DMS153 (cell line): ENCODE measurements at places on chromosomes 16 and 17.

DNA sequence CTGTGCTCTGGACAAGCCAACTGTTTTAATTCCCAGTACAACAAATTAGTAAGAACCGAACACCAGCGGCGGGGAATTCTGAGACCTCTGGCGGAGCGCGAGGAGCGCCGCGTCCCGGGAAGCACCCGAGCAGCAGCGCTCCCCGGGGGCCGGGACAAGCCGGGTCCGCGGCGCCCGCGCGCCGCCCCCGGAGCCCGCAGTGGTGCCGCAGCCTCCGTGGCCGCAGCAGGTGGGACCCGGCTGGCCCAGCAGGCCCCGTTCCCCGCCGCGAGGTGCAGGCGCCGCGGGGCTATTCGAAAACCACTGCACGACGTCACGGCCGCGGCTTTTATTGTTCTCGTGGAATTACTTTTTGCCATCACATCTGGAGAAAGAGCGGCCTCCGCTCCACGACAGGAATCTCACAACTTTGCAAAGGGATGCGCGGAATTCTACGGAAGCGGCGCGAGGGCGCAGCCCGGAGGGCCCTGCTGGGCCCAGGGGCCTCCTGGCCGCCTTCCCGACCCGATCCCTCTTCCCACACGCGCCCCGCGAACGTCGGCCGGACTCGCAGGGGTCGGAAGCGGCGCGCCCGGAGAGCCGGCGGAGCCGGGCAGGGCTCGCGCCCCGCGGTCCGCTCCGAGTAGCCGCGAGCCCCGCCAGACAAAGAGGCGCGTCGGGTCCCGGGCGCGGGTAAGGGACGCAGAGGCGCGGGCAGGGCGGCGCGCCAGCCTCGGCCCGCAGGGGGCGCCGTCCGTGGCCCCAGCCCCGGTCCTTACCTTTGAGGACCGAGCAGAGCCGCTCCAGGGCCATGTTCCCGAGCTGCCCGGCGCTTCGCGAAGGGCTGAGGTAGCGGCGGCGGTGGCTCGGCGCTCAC is 696 bp downstream of the NETO2 start:
- DNase-seq: peak; percentile 4

GRCh38 chr17:17408236-17408794 is 68.5 kb upstream of the MED9 start:
- no peak for DNase-seq

DNA sequence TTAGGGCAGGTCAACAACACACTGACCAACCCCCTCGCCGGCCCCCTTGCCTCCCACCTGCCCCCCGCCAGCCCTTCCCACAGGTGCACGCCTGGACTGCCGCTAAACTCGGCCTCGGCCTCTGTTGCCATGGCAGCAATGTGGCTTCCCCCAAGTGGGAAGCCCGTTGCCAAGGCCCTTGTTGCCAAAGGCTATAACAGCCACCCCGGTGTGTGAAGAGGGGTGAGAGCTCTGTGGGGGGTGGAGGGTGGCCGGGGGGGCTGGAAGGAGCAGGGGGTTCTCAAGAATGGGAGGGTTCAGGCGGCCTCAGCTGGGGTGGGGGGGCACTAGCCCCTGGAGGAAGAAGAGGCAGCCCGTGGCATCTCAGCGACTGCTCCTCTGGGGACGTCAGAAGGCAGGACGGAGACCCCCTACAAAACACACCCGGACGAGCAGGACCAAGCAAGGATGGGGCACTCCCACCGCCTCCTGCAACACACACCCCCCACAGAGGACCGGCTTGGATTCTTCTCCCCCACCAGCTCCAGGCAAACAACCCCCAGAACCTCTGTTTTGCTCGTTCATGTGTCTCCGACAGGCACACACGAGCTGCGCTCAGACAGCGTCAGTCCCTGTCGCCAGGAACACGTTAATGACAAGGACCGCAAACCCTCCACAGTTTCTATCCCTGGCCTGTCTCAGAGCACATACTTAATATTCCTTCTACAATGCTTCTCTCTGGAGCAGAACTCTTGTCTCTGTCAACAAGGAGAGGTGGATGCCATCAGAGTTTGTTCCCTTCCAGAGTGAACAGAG is 55.7 kb downstream of the ABR start:
- no peak for DNase-seq

- no peak for DNase-seq
Measured at GRCh38 chr16:67430977-67431774, at the start of gene HSD11B2. Gene HSD11B2 (plus strand): TSS chr16:67431121. CDS start chr16:67431249, 128 bp downstream.

DNA sequence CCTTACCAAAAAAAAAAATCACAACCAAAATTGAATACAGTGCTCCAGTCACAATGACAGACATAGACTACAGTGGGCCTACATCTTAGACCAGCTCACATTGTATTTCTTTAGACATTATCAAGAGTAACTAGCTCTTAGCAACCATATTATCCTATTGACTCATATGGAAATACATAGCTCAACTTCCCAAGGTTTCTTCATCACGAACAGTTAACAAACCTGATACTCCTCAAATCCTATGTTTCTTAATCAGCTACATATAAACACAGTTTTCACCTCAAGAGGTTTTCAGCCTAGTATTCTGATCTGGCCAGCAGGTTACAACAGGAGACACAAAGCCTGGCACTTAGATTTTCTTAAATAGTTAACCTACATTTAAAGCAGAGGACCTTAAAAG is 29.7 kb downstream of the CMC2 start:
- no peak for DNase-seq

DNA sequence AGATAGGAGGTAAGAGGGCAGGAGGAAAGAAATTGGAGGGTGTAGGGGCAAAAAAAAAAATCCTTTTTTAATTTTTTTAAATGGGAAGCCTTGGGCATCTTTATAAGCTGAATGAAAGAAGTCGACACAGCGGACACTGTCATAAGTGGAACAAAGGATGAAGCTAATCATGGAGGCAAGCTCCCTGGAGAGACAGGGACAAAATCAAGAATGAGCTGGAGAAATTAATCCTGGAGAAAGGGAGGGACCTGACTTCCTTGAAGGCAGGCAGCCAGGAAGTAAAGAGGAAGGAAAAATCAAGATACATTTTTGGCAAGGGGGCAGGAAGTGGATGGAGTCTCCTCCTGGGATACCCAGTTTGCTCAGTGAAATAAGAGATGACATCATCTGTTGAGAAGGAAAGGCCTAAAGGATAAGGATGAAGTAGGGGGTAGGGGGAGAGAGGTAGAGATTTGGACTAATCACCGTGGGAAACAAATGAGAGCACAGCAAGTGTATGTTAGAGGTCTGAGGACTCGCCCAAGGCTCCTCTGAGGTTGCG is 179.3 kb downstream of the SLC39A11 start:
- DNase-seq: no peak

DNA sequence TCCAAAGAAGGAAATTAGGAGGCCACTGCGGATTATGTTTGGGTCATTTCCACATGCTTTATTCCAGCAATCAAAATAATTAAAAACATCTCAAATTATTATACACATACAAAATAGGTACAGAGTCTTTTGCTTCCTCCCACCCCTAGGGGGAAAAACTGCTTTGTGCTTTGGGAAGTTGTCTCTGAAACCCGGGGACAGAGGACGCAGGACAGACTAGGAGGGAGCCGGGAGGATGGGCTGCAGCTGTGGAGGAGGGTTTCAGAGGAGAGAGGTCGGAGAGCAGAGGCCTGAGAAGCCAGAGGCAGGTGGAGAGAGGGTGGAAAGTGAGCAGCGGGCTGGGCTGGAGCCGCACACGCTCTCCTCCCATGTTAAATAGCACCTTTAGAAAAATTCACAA is 17.4 kb downstream of the COL1A1 start:
- DNase-seq: no peak
